ENCODE measurements at places on chromosomes 3 and 15. TPM values are rescaled to one million over a fixed set of nuclear protein-coding genes. Genes with fewer than 3 reads are reported as not detected.

The SEMA6D gene
- total RNA-seq, result 0.35 TPM

The NPTN gene
- 118 TPM for total RNA-seq

The SGO1 gene
- total RNA-seq, result 18.2 TPM

The SMCO1 gene
- 0.14 TPM for total RNA-seq

The LRRC2 gene
- total RNA-seq, result 0.20 TPM

The DUOXA2 gene
- not detected for total RNA-seq

The IL16 gene
- 0.50 TPM for total RNA-seq

All from HT1080 (cell line).